ENCODE measurements at places on chromosomes 2 and 18.
A peak's percentile ranks its signal among the peaks of the same experiment; 100 is the strongest.

DNA sequence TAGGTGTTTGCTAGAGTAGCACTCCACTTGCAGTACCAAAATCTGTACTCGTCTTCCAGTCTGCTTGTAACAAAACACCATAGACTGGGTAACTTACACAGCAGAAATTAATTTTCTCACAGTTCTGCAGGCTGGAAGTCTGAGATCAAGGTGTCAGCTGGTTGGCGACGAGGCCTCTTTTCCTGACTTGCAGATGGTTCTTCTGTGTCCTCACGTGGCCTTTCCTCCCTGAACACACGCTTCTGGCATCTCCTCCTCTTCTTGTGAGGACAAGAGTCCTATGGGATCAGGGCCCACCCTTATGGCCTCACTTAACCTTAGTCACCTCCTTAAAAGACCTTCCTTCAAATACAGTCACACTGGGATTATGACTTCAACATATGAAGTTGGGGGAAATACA lies 493.5 kb upstream of the MYT1L start:
- no peak for DNase-seq

GRCh38 chr2:175684466-175684865 lies 317.6 kb downstream of the LNPK start:
- no peak for DNase-seq

- no peak for DNase-seq
Observed at GRCh38 chr2:212727751-212728150, 189.1 kb upstream of the ERBB4 start.

- DNase-seq: no peak
Observed at GRCh38 chr18:12113999-12114646, 20.5 kb downstream of the ANKRD62 start.

DNA sequence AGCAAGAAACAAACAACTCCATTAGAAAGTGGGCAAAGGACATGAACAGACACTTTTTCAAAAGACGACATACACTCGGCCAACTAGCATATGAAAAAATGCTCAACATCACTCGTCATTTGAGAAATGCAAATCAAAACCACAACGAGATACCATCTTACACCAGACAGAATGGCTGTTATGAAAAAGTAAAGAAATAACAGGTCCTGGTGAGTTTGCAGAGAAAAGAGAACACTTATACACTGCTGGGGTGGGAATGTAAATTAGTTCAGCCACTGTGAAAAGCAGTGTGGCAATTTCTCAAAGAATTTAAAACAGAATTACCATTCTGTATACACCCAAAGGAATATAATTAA lies 130.5 kb downstream of the PLCL1 start:
- no peak for DNase-seq

GRCh38 chr2:19408592-19408991 lies 50.2 kb upstream of the OSR1 start:
- DNase-seq: no peak

DNA sequence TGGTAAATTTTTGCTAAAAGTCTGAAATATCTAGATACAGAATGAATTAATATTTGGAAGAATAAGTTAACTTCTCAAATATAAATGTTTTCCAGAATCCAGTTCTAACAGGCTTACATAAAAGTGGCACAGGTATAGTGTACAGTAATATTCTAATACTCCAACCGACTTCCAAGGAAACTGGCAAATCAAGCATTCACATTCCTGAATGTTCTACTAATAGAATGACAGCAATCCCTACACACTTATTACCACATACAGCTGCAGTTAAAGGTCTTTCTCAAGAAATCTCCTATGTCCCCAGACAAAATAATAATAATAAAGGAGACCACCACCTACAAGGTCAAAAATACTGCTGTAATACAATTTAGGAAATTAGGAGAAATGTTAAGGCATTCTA lies 31.9 kb downstream of the TMEM131 start:
- DNase-seq: no peak

GRCh38 chr2:28766070-28766469 lies 14.4 kb downstream of the PPP1CB start:
- DNase-seq: no peak

DNA sequence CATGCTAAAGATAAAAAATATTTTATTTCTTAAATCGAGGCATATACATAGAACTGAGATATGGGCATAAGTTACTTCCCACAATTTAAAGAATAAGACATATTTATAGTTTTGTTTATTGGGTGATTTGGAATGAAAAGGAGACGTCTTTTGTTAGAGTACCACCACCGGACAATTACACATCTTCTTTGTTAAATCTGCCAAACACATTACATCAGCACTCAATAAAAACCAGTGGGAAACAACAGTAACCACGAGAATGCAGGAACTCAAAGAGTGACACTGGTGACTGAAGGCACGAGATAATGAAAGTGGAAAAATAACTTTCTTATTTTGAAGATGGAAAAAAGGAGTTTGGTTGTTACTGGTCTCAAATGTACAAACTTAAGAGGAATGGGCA lies 92.6 kb upstream of the TFCP2L1 start:
- DNase-seq: no peak

DNA sequence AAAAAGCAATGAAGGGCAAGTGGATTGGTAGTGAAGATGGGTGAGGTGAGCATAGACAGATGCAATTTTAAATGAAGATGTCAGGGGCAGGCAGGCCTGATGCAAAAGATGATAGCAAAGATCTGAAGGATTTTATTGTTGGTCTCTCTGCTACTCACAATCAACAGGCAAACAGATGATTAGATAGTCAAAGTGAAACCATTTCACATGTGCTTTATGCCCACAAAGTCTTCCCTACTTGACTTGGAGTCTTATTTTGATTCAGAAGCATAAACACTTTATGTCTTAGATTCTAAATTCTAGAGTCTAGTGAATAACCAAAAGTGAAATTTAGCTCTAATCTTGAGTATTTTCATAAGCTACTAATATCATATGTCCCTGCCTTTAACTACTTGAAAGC lies 153.8 kb upstream of the HNRNPA3 start:
- no peak for DNase-seq

- DNase-seq: no peak
Observed at GRCh38 chr2:23135481-23136100, 249.4 kb upstream of the KLHL29 start.

DNA sequence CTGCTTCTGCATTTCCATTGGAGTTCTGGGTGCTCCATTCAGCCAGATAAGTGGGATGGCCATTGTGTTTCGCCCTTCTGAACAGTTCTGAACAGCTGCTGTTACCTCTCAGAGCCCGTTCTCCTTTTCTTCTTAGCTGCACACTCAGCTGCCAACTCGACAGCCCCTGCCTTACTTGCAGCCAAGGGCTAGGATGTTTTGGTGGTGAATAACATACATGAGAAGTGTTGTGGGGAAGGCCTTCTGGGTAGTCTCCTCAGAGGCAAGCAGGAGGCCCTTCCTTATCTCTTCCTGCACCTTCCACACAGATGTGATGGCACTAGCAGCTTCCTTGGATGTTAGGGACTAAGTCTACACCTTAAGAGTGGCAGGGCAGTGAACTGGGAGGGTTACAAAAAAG lies 138.4 kb upstream of the NOSTRIN start:
- DNase-seq: no peak

DNA sequence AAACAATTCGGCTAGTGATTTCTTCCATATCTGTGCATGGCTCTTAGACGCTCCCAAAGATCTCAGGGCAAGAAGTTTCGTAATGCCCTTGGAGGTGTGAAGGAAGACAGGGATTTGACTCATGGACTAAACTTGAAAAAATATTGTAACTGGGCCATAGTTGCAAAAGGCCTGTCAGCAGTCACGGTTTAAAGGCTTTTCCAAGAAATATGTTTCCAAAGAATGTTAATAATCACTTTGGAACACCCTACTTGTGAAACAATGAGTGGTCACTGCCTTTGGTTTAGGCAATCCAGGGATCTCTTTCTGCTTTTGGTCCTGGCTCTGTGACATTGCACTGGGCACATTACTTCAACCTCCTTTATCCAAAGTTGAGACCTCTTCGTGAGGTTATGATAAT lies 102.5 kb upstream of the RASGRP3 start:
- no peak for DNase-seq

DNA sequence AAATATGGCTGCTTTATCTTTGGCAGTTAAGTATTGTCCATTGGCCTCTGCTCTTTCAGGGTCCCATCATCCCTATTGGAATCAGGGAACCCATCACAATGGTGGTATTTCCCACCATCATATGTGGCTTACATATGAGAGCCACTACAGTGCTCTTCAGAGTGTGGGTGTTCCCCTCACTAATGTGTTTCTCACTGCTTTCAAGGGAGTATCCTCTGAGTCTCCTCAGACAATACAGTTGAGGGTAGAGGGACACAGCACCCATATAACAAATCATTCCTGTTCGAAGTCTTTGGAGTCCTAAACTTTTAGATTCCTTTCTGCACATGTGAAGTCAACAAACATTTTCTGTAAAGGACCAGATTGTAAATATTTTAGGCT lies 48.8 kb upstream of the DNAJC10 start:
- DNase-seq: no peak

- DNase-seq: no peak
Observed at GRCh38 chr2:182941121-182941722, 74.8 kb upstream of the FRZB start.

GRCh38 chr2:174878537-174879147 lies 114.4 kb upstream of the CHRNA1 start:
- no peak for DNase-seq

GRCh38 chr18:25097569-25098056 lies 254.4 kb downstream of the ZNF521 start:
- no peak for DNase-seq

- DNase-seq: no peak
Observed at GRCh38 chr2:99689145-99689742, 199.4 kb upstream of the REV1 start.

DNA sequence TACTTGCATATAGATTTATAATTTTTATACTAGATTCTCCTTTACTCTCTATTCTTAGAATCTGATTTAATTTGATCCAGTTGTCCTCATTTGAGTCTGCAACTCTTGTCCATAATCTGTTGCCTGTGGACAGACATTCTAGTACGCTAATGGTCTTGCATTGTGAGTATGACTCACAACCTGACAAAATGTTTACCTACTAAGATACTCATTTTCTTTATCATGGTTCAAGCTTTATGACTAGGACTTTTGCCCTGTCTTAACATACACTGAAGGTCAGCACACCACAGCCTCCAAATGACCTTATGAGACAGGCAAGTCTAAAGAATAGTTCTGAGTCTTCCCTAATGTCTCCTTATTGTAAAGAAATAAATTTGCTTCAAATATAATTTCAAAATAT lies 142.3 kb upstream of the CDH7 start:
- DNase-seq: no peak

DNA sequence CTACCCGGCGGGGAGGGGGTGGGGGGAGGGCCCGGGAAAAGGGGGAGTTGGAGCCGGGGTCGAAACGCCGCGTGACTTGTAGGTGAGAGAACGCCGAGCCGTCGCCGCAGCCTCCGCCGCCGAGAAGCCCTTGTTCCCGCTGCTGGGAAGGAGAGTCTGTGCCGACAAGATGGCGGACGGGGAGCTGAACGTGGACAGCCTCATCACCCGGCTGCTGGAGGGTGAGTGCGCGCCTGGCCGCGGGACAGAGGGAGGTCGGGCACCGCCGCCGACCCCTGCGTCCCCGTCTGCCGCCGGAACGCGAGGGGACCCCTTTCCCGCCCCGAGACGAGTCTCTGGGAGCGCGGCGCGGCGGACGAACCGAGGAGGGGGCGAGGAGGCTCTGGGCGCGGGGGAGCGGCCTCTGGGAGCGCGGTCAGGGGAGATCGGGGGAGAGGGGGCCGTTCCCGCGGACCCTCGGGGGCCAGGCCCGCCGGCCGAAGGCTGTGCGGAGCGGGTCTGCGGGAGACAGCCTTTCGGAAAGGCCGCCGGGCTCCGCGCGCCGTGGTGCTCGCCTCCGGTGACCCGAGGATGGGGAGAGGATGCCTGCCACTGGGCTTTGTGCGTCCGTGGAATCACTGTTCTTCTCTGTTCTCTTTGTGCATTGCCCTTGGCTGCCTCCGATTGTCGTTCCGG lies 463 bp downstream of the PPP1CB start:
- peak; percentile 18 for DNase-seq

DNA sequence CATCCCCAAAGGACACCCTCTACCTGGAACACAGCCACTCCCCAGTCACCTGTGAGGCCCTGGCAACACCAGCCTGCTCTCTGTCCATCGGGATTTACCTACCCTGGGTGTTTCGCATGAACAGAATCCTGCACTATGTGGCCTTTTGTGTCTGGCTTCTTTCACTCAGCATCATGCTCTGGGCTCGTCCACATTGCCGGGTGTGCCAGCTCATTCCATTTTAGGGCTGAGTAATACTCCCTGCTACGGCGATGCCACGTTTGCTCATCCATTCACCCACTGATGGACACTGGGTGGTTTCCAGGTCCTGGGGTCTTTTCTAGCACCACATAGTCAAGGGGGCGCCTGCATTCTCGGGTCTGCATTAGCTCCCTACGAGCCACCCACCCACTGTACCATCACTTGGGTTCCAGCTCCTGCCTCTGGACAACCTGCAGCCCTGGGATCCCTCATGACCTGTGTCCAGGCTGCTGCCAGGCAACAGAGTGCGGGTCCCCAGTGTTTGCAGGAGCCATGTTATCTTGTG lies 22.0 kb downstream of the KCNF1 start:
- no peak for DNase-seq

DNA sequence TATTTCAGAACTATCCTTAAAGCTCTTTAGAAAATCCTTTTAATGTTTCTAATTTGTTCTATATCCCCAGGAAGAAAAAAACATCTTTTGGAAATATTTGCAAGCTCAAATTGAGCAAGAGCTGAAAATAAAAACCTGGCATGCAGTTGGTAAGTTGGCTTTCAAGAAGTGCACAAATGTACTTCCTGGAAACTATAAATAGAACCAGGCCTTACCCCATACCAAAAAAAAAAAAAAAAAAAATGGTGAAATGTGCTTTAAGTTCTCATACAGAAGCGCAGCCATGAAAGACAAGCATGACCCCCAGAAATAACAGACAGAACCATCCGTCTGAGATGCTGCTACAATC lies 178.5 kb downstream of the HDAC4 start:
- no peak for DNase-seq

- DNase-seq: no peak
Observed at GRCh38 chr18:35389095-35389618, 12.0 kb upstream of the ZNF396 start.

DNA sequence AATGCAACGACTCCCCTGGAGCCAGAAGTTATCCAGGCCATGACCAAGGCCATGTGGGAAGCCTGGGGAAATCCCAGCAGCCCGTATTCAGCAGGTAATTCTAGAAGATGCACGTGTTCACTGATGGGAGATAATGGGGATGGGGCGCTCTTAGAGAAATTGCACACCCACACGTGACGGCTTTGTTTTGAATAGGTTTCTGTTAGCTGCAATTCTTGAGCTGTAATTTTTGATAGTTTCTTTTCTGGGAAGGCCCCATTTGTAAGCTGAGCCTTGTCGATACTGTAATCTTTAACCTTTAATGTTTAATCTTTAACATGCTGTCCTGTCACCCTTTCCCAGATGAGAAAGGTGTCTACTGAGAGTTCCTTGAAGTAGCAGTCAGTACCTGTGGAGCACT lies 3.6 kb downstream of the SCLY start:
- DNase-seq: no peak

- DNase-seq: no peak
Observed at GRCh38 chr2:220662431-220662830, 909.7 kb downstream of the EPHA4 start.

- DNase-seq: no peak
Observed at GRCh38 chr2:170014769-170015168, 163.2 kb upstream of the MYO3B start.

All from stimulated activated CD4-positive, alpha-beta T cell treated with anti-CD3 and anti-CD28 coated beads, Interleukin-4, amount 100 ng/mL, for 4 hours (primary cell).